ENCODE measurements at places on chromosomes 4 and X.

DNA sequence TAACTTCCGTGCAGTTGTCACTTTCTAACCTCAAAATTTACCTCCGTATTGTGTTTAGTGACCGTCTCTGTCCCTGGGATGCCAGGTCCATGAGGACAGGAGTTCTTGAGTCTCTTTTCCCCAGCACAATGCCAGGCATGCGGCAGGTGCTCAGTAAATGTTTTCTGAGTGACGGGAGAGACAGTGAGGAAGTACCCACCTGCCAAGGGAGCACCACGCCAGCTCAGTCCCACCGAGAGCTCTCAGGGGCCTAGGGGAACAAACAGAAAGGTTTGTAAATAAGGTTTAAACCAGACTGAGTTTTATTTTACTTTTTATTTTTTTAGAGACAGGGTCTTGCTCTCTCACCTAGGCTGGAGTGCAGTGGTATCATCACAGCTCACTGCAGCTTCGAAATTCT is 81.5 kb upstream of the NKX1-1 start:
- DNase-seq: no peak

DNA sequence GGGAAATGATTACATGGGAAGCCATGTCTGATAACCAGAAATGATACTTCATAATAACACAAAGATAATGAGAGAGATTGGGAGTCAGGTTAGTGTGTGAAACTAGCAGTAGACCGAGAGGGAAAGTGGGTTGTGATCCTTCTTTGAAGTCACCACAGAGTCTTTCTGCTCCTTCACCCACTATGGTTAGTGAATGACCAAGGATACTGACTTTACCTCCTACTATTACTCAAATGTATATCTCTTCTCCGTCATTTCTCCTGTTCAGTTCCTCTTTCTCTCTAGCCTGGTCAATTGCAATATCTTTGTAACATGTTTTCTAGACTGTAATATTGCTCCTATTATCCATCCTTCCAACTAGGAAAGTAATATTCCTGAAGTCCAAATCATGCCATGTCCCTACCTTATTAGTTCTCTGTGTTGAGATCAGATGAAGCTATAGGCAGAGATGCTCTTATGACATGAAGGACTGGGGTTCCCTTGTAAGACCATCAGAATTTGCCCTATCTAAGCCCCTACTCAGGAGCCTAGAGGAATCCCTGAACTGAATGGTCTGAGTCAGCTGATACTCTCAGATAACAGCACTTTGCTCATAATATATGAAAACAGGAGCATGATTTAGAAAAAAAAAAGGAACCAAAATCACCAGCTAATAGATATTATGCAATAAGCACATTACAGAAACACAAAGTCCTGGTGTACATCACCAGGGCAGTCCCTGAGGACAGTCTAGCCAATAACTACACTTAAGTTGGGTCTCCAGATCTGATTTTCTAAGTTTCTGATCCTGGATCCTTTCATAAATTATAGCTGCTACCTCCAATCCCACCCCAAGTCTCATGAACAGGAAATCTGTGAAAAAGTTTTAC is 81.2 kb downstream of the SHROOM3 start:
- no peak for DNase-seq

GRCh38 chrX:135389717-135390116 is 32.0 kb upstream of the SMIM10L2A start:
- DNase-seq: no peak

GRCh38 chr4:71648448-71648847 is 135.4 kb downstream of the GC start:
- no peak for DNase-seq

GRCh38 chr4:40897557-40898203 is 147.9 kb downstream of the NSUN7 start:
- DNase-seq: peak; percentile 80

GRCh38 chr4:5024673-5025072 is 5.4 kb upstream of the CYTL1 start:
- no peak for DNase-seq

- DNase-seq: no peak
Observed at GRCh38 chr4:177778623-177779022, 336.4 kb upstream of the AGA start.

DNA sequence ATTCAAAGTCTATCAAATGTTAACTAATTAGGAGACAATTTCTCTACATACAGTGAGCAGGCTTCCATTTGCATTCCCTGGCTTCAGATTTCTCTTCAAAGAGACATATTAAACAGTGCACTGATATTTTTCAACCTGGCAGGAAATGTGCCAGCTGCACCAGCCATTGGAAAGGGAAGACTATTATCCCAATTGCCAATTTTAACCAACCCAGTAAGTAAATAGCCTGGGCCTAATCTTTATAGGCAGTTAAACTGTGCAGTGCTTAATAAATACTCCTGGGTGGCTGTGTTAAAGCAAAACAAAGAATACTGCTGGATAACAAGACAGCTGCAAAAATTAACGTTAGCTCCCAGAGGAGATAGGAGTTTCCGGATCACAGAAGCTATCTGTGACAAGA is 111.9 kb upstream of the GALNT7 start:
- DNase-seq: no peak

- no peak for DNase-seq
Observed at GRCh38 chrX:1167918-1168481, 44.4 kb downstream of the CRLF2 start.

GRCh38 chr4:114385195-114385985 is 213.2 kb upstream of the UGT8 start:
- DNase-seq: no peak

- peak; percentile 56 for DNase-seq
Observed at GRCh38 chrX:68686097-68686977, 38.9 kb downstream of the STARD8 start.

- DNase-seq: no peak
Observed at GRCh38 chr4:37424753-37425152, 180.2 kb downstream of the NWD2 start.

- no peak for DNase-seq
Observed at GRCh38 chr4:156523991-156524390, 447.6 kb downstream of the PDGFC start.

DNA sequence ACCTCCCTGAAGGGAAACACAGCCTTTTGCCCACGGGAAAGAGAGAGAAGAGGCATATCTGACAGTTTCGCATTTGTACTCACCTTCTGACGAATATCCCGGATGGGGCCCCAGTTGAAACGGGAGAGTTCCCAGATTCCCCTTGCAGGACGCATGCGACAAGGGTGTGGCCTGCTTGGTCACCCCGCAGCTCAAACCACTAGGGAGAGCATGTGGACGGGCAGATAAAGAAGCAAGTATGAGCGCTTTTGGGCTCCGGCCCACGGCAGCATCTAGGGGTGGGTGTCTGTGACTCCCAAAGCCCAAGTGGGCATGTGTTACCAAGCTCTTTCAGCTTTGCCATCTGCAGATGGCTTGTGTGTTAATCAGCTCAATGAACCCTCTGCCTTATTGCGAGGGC is 70.1 kb upstream of the MED14 start:
- DNase-seq: no peak

GRCh38 chrX:101163166-101163565 is 56.4 kb upstream of the DRP2 start:
- DNase-seq: no peak

DNA sequence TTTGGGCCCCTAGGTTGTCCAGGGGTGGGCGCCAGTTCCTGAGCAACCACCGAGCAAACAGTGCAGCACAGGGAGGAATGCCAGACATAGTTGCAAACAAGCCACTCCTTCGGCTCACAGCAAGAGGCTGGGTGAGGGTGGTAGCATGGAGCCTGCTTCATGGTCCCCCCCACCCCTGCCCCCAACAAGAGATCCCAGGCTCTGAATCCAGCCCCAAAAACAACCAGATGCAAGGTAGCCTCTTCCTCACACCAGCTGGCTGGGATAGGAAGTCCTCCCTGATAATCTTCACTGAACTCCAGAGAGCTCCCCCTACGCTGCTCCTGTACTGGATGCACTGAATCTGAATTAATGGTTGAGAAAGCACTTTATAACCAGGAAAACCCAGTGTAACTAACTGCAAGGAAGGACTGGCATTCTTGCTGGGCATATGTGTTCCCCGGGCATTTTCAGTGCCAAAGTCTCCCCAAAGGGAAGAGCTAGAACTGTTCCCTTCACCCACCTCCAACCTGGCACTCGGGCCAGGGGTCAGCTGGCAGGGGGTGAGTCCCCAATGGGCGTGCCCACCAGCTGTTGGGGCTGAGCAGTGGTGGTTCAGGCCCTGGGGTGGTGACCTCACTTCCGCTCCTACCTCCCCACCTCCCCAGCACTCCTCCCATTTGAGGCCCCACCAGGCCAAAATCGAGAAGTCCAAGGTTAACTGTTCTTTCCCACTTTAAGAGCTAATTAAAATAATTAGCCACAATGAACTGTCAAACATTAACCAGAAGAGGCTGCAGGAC is 1.5 kb downstream of the ELF4 start:
- peak; percentile 55 for DNase-seq

DNA sequence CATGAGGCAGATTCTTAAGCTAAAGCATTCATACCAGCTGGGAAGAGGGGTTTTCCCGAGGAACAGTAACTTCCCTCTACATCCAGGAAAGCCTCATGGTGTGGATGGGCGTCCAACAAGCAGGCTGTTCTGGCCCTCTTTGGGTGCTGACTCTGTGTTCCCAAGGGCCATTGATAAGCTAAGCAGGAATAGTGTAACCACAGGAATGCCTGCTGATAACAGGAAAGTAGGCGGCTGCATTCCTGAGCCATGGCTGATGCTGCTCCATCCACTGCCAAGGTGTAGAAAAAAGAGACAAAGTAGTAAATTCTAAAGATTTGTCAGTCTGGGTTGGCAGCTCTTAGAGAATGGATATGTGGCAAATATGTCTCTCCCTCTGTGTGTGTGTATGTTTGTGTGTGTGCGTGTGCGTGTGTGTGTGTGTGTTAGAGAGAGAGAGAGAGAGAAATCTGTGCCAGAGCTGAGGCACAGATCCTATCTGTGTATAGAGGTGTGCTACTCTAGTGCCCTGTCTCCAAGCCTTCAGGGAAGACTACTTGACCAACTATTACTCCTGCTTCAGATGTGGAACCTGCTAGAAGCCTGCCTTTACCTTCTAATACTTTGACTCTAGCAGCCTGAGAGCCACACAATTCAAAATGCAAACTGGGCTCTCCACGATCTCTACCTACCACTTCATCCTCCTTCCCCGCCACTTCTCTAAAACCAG is 353.1 kb upstream of the NR3C2 start:
- peak; percentile 88 for DNase-seq

DNA sequence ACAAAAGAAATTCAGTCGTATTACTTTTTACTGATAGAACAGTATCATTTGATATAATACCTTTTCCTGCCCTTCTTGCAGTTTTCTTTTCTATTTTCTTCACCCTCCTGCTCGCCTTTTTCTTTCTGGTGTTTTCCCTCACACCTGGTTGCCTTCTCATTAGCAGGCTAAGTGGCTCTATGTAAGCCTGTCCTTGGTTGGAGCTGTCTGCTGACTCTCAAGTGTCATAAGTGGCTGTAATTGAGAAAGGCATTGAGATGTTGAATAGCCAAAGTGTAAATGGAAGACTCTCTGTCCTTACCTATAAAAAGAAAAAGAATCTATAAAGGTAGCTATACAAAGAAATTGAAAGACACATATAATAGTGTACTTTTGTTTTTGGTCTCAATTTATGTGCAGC is 180.7 kb downstream of the ADGRL3 start:
- no peak for DNase-seq

GRCh38 chr4:83009529-83009928 is 1.1 kb downstream of the LIN54 start:
- peak; percentile 15 for DNase-seq

- no peak for DNase-seq
Observed at GRCh38 chr4:112966701-112967488, 82.6 kb upstream of the ANK2 start.

DNA sequence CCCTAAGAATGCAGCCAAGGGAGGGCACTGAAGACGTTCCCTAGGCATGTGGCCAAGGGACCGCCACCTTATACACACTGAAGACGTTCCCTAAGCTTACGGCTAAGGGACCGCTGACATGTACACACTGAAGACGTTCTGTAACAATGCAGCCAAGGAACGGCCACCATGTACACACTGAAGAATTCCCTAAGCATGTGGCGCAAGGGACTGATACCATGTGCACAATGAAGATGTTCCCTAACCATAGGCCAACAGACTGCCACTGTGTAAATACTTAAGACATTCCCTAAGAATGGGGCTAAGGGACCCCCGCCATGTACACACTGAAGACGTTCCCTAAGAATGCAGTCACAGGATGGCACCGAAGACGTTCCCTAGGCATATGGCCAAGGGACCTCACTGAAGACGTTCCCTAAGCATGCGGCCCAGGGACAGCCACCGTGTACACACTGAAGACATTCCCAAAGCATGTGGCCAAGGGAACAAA is 36.1 kb downstream of the DHRSX start:
- DNase-seq: no peak

GRCh38 chrX:63919081-63919480 is 134.1 kb upstream of the ARHGEF9 start:
- DNase-seq: no peak

DNA sequence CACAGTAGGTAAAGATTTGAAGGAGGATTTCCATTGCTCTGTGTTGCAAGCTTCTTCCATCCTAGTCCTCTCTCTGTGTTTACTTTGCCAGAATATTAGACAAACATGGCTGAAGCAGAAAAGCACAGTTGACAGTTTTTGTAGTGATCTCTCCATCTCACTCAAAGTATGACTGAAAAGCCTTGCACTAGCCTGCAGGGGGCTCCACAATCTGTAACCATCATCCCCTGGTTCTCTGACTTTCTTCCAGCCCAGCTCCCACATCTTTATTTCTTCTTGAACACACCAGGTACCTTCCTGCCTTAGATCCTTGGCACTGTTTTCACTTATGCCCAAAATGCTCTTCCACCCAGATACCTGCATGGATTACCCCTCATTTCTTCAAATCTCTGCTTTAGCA is 34.1 kb upstream of the HHIP start:
- DNase-seq: no peak

- no peak for DNase-seq
Observed at GRCh38 chr4:3812211-3812934, 46.2 kb downstream of the ADRA2C start.

GRCh38 chrX:129749069-129749468 is 10.3 kb downstream of the XPNPEP2 start:
- no peak for DNase-seq

- DNase-seq: no peak
Observed at GRCh38 chrX:118745570-118745969, 18.2 kb downstream of the IL13RA1 start.

DNA sequence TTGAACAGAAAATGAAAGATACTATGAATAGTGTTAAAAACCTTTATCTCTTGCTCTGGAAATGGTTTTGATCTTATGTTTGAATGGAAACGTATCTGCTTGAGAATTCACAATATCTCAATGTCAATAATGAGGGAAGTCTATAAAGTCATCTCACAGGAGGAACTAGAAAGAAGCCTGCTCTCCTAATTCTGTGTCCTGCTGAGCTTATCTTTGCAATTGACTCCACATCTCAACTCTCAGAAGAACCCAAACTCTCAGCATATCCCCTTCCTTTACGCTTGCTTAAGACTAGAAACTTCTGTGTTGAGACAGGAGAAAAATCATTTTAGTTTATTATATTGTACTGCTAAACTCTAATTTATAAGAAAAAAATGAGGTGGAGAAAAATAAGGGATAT is 8.3 kb upstream of the PF4V1 start:
- no peak for DNase-seq
